ENCODE measurements at places on chromosomes 6 and 20.

DNA sequence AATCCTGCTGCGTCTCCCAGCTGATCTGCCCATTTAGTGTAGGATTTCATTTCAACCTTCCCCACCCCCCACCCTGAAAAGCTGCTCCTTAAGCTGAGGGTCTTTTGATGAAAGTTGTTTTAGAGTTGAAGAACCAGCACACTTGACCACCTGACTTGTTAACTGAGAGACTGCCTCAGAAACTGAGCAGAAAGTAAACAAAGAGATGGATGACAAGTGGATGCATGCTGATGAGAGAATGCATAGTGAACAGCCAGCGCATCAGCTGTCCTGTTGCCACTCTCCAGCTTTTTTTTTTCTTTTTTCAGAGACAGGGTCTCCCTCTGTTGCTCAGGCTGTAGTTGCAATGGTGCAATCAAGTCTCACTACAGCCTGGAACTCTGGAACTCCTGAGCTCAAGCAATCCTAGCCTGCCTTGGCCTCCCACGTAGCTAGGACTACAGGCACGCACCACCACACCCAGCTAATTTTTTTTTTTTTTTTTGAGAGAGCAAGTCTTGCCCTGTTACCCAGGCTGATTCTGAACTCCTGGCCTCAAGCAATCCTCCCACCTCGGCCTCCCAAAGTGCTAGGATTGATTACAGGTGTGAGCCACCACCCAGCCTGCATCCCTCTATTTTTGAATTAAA is 9.5 kb downstream of the RPL10A start:
- DNase-seq: no peak

DNA sequence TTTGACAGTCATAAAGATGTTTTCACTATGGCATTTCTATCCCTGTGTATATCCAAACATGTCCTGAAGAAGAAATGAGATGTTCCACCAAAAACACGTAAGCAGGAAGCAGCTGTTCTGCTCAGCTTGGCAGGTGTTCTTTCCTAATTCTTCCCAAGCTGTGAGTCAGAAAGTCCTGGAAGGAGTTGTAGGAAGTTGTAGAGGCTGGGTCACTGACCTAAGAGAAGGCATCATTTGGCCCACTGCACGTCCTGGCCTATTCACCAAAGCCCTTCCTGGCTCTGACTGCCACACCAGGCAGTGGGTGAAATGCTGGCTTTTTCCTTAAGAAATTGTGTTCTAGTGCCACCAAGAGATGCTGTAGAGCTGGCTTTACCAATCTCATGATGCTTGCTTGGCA is 40.3 kb downstream of the STX11 start:
- no peak for DNase-seq

GRCh38 chr20:47099093-47099492 is 204.4 kb downstream of the EYA2 start:
- no peak for DNase-seq

DNA sequence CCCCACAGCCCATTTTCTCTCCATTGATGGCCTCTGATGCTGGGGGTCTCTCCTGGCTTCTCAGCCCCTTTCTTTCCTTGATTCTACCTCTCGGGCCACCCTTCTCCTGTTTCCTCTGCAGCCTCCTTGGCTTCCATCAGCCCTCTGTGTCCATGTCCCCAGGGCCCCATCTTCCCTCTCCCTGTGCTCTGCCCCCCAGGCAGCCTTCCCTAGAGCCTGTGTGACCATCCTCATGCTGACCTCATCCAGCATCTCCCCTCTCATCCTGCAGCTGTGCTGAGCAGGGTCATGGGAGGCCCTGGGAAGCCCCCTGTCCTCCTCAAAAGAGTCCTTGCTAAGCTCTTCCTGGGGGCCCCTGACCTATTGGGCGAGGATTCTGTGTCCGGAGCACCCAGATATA is 73.4 kb upstream of the NNAT start:
- DNase-seq: no peak

GRCh38 chr6:127792616-127793015 is 108.2 kb downstream of the THEMIS start:
- DNase-seq: no peak

- DNase-seq: no peak
Observed at GRCh38 chr6:96878143-96878542, 19.5 kb downstream of the NDUFAF4 start.

GRCh38 chr6:111219785-111220184 is 132.5 kb downstream of the SLC16A10 start:
- DNase-seq: no peak

GRCh38 chr6:166277892-166278578 is 30.2 kb downstream of the PRR18 start:
- DNase-seq: no peak

DNA sequence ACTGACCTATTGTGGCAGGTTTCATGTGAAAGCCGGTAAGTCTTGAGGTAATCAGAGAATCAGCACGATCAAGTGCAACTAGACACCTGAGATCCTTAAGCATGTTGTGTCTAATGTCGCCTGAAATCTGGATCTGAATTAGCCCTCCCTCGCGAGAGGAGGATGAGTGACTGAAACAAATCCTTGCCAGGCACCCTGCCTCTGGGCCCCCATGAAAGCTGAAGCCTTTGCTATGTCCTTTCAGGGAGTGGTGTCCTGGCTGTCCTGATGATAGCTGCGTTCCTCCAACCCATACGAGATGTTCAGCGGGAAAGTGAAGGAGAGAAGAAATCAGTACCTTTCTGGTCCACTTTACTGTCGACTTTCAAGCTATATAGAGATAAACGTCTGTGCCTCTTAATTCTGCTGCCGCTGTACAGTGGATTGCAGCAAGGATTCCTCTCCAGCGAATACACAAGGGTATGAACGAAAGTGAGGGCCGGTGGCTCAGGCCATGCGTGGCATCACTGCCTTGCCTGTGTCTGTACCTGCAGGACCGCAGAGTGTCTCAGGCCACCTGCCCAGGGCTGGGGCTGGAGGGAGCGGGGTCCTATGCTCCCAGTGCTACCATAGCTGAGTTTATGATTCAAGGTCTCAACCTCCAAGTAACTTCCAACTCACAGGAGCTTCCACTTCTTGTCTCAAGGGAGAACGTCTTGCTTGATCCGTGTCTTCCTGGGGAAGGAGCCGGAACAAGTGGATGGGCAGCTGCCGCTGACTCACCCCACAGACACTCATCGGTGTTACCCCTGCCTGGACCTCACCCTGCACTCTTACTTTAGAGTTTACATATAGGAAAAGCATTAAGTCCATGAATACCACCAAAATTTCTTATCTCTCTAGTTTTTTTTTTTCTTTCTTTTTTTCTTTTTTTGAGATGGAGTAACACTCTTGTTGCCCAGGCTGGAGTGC is 12.8 kb downstream of the UNC93A start:
- no peak for DNase-seq

- no peak for DNase-seq
Observed at GRCh38 chr20:24208652-24209051, 220.1 kb upstream of the GGTLC1 start.

DNA sequence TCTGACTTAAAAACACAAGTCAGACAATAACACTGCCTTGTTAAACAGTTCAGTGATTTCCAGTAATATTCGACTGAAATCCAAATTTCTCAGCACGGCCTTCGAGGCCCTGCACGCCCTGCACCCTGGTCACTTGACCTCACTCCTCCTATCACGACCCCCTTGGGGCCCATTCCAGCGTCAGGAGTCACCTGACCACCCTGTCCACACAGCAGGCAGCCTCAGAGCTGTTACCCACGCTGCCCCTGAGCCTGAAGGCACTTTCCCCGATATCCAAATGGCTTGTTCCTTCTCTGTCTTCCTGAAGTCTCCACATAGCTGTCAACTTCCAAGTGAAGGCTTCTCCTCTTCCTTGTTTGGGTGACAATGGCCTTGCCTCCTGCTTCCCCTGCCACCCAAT is 33.1 kb upstream of the SMOC2 start:
- DNase-seq: no peak

GRCh38 chr20:35087791-35088190 is 4.8 kb downstream of the TRPC4AP start:
- no peak for DNase-seq

DNA sequence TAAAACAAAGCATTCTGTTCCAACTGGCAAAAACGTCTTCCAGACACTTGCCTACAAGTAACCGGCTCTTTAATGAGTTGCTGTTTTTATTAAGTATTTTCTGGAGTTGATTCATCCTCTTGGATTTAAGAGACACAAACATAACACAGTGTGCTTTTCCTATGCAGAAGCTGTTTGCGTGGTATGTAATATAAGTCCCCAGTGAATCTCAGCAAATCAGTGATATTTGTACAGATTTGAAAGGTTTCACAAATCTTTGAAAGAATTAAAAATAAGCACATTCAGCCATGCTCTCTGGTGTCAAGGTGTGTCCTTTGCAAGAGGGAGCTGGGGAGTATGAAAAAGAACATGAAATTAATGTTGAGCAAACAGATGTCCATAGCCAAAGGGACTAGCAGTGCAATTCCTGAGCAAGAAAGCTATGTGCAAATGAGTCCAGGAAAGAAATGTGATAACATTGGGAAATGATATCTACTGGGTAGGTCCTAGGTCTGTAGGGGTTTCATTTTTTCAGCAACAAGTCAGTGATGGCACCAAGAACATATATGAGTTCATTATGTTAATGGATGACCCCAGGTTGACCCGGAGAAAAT is 170.1 kb upstream of the PHACTR1 start:
- DNase-seq: no peak

GRCh38 chr6:157267109-157267611 is 56.2 kb downstream of the TMEM242 start:
- no peak for DNase-seq

GRCh38 chr20:4946986-4947385 is 54.3 kb downstream of the SLC23A2 start:
- no peak for DNase-seq

Data from activated T-cell treated with anti-CD3 and anti-CD28 coated beads for 24 hours (primary cell).